ENCODE measurements at places on chromosomes 7 and 10. TPM values are rescaled to one million over a fixed set of nuclear protein-coding genes. Genes with fewer than 3 reads are reported as not detected.

- no peak for DNase-seq
Observed at GRCh38 chr7:5284304-5285281, 1.9 kb downstream of the SLC29A4 start.

DNA sequence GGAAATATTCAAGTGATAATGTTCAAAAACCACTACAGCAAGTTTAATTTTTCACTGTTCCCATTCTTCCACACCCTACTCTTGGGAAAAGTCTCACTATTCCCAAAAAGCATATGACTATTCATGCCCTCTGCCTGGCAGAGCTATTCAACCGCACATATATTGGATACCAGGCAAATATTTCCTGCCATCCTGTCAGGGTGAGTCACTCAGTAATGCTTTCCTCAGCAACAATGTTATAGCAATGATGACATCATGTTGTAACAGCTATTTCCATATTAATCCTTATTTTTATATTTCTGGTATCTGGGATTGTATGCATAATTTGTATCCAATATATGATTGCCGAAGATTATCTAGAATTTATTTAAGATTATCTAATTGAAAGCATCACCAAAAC lies 114.0 kb upstream of the PLXDC2 start:
- peak; percentile 32 for DNase-seq

GRCh38 chr10:128382225-128382624 lies 256.0 kb upstream of the MKI67 start:
- DNase-seq, result no peak

DNA sequence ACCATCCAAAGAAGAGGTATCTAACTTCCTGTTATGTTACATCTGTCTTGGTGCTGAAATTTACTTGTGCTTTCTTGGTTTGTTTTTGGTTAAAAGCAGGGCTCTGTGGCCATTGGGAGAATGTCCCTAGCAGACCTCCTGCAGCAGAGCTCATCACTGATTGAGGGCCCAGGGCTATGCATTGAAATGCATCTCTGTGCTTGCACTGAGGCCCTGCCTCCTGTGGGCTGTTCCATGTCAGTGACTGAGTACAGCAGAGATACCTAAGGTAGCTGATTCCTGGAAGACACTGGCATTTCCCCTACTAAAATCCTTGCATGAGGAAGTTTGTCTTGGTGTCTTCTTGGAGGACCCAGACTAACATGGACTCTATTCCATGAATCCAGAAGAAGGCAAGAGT lies 213.9 kb downstream of the FRMD4A start:
- no peak for DNase-seq

GRCh38 chr7:108719631-108720030 lies 150.0 kb downstream of the DNAJB9 start:
- DNase-seq, result no peak

GRCh38 chr7:99002148-99002826 lies 124.0 kb downstream of the TRRAP start:
- DNase-seq, result no peak

- no peak for DNase-seq
Observed at GRCh38 chr7:157686285-157686894, 349.6 kb downstream of the DNAJB6 start.

DNA sequence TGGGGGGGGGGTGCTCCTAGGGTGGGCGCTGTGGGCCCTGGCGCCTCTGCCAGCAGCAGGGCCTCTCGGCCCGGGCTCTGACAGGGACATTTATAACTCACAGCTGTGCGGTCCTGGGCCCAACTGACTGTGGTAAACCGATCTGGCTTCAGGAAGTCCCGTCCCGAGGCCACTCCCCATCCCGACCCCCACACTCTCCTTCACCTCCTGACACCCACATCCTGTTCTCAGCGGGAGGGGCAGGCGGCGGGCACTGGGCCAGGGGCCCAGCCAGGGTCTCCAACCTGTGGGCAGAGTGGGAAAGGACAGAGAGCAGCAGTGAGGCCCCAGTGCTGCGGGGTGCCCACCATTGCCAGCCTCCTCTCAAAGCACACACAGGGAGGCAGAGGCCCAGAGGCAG lies 69.1 kb downstream of the ZMIZ1 start:
- no peak for DNase-seq

- DNase-seq, result no peak
Observed at GRCh38 chr10:95821720-95822119, 65.8 kb downstream of the ENTPD1 start.

DNA sequence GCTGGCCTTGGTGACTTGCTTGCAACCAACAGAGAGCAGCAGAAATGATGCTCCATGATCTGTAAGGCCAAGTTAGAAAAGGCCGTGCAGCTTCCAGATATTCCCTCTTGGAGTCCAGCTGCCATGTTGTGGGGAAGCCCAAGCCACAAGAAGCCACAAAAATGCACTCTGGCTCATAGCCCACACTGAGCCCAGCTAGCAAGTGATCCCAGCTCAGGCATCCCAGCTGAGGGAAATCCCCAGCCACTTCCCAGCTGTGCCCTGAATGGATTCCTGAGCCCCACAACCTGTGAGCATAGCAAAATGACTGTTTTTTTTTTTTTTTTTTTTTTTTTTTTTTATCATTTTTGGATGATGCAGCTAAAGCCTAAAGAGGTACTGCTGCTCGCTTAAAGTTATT lies 11.1 kb upstream of the SDK1 start:
- DNase-seq, result no peak

DNA sequence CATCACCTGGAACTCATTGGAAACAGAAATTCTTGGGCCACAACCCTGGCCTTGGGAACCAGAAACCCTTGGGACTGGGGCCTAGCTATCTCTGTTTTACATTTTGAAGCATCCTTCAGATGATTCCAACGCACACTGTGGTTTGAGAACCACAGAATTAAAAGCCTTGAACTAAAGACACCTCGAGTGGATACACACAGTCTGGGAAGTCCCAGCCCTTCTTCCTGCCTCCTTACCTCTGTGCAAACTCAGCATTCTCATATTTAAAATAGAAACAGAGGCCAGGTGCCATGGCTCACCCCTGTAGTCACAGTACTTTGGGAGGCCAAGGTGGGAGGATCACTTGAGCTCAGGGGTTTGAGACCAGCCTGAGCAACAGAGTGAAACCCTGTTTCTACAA lies 12.9 kb downstream of the NPFFR1 start:
- no peak for DNase-seq

DNA sequence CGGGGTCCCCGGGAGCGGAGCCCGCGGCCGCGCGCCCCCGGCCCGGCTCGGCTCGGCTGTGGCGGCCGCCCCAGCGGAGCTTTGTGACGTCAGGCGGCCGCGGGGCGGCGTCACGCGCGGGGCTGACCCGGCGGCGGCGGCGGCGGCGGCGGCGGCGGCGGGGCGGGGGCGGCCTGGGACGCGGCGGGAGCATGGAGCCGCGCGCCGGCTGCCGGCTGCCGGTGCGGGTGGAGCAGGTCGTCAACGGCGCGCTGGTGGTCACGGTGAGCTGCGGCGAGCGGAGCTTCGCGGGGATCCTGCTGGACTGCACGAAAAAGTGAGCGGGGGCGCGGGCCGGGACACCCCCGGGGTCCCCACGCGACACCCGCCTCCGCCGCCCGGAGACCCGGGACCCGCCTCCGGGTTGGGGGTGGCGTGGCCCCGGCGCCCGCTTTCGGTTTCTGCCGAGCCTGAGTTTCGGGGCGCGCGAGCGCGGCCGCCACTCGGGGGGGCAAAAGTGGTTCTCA lies at the start of gene PWWP2B:
Gene PWWP2B, plus strand, starts transcription at position 165 of the 506 bp plus-strand sequence. Its CDS starts 27 bp downstream, at position 192.
- no peak for DNase-seq

- DNase-seq, result no peak
Observed at GRCh38 chr10:124878457-124878739, 63.5 kb upstream of the ZRANB1 start.

DNA sequence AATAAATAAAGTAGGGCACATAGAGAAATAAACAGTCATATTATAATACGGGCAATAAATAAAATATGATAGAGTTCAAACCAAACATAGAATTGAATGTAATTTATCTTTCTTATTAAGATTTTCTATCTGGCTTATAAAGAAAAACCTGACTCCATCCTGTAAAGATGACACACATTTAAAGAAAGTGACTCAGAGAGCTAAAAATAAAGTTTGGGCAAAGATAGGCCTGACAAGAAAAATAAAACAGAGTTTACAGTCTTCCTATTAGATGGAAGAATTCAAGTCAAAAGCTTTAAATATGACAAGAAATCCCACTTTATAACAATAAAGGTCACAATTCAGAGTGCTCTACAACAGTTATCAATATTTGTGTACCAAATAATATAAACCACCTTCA lies 580.6 kb downstream of the PHTF2 start:
- no peak for DNase-seq

- DNase-seq, result no peak
Observed at GRCh38 chr7:107046491-107047259, 2.2 kb downstream of the PRKAR2B start.

GRCh38 chr7:151626422-151627115 lies 106.9 kb upstream of the RHEB start:
- DNase-seq, result no peak

DNA sequence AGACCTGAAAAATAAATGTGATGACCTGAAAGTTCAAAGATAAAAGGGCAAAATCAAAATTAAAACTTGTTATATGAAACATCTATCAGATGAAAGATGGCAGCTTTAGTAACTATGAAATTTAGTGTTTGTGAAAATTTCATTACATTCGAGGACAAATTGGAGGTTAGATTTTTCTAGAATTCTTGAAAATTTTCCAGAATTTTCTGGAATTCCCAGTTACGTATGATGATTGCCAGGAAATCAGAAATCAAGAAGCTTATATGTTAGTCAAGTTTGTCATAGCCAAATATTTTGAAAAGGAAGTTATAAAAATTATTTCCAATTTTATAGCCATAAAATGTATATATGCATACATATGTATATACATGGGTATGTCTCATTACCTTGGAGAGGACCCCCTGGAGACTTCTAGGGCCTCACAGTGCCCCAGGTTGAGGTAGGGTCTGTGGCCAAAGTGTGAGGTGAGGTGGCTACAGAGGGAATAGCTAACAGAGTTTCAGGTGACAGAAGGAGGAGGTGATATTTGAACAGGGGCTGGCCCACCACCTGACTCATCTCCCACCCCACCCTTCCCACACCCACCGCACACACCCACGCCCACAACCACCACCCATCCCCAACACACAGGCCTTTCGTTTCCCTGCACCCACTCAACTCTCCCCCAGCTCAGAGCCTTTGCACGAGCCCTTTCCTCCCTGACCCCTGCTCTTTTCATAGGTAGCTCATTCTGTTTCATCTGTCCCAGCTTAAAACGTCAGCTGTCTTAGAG lies 21.5 kb downstream of the C10orf105 start:
- DNase-seq, result no peak

GRCh38 chr10:24872790-24873182 lies 79.6 kb downstream of the PRTFDC1 start:
- DNase-seq, result no peak

DNA sequence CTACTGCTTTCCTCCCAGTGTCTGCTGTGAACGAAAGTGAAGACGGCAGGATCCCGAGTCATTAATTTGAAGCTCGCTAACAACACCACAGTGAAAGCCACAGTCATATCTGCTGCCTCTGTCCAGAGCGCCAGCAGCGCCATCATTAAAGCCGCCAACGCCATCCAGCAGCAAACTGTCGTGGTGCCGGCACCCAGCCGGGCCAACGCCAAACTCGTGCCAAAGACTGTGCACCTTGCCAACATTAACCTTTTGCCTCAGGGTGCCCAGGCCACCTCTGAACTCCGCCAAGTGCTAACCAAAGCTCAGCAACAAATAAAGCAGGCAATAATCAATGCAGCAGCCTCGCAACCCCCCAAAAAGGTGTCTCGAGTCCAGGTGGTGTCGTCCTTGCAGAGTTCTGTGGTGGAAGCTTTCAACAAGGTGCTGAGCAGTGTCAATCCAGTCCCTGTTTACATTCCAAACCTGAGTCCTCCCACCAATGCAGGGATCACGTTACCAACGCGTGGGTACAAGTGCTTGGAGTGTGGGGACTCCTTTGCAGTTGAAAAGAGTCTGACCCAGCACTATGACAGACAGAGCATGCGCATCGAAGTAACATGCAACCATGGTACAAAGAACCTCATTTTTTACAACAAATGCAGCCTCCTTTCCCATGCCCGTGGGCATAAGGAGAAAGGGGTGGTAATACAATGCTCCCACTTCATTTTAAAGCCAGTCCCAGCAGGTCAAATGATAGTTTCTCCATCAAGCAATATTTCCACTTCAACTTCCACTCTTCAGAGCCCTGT lies 94.8 kb upstream of the KCNMA1 start:
- no peak for DNase-seq

GRCh38 chr10:5631936-5632335 lies 34.5 kb downstream of the ASB13 start:
- no peak for DNase-seq

DNA sequence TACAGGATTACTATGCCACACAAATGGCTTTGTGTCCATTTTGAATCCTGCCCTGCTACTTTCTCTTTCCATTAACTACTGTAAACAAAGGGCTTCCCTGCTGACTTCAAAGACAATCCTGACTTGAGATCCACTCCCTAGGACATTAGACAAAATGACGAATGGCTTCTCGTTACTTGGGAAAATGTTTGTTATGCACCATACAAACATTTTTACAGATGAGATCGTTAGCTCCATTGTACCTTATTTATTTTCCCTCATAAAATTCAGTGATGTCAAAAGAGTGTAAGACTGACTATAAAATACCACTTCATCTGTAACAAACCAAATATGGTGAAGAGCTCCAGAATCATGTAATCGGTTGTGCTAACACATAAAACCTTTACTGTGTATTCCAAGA lies 121.8 kb downstream of the CD36 start:
- DNase-seq, result no peak

- DNase-seq, result no peak
Observed at GRCh38 chr10:46216836-46217751, 69.7 kb upstream of the ANTXRL start.

GRCh38 chr7:41881331-41882130 lies 178.6 kb upstream of the INHBA start:
- no peak for DNase-seq

- no peak for DNase-seq
Observed at GRCh38 chr10:70925377-70926225, 37.2 kb upstream of the PCBD1 start.

- DNase-seq, result no peak
Observed at GRCh38 chr10:114038819-114039218, 4.8 kb upstream of the ADRB1 start.

TMEM273 gene
- total RNA-seq, result not detected

STOX1 gene
- total RNA-seq, result 0.17 TPM

CCDC126 gene
- 5.5 TPM for total RNA-seq

AIMP2 gene
- total RNA-seq, result 66.3 TPM

PIP gene
- total RNA-seq, result not detected

PON1 gene
- not detected for total RNA-seq

ZNF467 gene
- 0.48 TPM for total RNA-seq

CRHR2 gene
- not detected for total RNA-seq

CREB5 gene
- total RNA-seq, result 3.7 TPM

CALHM1 gene
- not detected for total RNA-seq

ASB10 gene
- not detected for total RNA-seq

APBB1IP gene
- not detected for total RNA-seq

GDF2 gene
- not detected for total RNA-seq

All from foreskin keratinocyte (primary cell).